ENCODE measurements at places on chromosomes 1 and 21.

GRCh38 chr1:17287130-17287776 lies 20.7 kb upstream of the PADI4 start:
- peak; percentile 18 for DNase-seq

DNA sequence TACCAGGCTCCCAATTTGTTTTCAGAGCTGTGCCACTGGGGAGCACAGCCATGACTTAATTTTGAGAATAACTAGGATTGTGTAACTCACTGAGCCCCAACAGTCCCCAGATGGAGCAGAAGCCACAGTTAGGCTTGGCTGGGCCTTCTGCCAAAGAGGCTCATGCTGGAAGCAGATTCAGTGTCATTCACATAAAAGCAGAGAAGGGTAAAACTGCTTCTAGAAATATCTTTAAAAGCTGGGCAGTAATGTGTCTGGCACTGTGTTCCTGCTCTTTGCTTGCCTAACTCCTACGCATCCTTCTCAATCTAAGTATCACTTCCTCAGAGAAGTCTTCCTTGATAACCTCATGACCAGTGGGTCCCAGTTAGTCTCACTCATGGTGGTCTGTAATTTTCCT lies 20.3 kb downstream of the STK40 start:
- DNase-seq, result no peak

- no peak for DNase-seq
Observed at GRCh38 chr1:214648801-214649200, 45.8 kb downstream of the CENPF start.

DNA sequence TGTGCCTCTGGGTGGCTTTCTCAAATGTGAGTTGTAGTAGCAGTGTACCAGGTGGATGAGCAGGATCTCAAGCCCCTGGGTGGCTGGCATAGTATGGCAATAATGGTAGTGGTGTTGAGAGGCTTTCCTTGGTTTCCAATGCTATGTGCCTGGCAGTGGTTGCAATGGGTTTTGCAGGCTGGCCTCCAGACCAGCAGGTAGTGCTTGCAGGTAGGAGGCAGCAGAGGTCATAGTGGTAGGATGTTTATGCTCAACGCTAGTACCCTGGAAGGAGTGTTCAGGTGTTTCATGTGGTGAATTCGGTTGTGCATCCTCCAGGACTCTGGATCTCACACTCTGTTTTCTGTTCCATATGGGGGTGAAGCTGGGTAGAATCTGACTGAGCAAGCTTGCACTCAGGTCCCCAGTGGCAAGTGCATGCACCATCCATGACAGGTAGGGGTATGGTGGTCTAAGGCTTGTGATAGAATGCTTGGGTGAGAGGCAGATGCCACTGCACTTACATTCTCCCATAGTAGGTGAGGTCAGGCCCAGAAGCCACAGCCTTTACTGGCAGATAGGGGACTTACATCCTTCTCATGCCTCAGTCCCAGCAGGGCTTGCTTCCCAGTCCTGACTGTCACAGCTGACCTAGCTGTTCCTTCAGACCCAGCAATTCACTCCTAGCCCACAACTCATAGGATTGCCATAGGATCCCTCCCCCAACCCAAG lies 410.5 kb upstream of the LRRC7 start:
- DNase-seq, result peak; percentile 13

DNA sequence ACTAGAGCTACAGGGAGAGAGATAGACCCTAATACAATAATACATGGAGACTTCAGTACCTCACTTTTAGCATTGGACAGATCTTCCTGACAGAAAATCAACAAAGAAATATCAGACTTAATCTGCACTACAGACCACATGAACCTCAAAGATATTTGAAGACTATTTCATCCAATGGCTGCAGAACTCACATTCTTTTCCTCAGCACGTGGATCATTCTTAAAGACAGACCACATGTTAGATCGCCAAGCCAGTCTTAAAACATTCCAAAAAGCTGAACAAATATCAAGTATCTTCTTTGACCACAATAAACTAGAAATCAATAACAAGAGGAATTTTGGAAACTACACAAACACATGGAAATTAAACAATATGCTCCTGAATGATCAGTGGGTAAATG lies 576.0 kb downstream of the KIF26B start:
- DNase-seq, result no peak

GRCh38 chr1:58884706-58885661 lies 101.1 kb upstream of the JUN start:
- no peak for DNase-seq

- DNase-seq, result no peak
Observed at GRCh38 chr1:242043165-242043564, 44.3 kb upstream of the MAP1LC3C start.

DNA sequence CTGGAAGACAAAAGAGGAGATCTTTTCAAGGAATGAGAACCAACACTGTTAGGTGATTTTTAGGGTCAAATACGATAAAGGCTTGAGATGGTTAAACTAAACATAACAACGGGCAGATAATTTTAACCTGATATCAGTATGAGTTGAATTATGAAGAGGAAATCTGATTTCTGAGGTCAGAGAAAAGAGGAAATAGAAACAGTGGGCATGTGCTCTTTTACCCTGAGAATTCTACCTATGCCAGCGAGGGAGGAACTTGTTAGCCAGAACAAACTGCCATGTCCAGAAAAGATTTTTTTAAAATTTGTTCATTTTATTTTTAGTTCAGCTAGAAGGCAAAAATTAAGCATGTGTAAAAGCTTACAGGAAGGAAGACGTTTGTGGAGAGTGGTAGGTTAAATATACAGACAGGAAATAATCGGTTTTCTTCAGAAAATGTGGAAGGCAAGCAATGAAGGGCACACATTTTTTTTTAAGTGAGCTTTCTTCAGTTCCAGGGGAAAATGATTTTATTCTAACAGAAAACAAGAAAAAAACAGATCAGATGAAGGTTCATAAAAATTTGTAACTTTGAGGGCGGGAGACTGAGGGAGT lies 1745.3 kb downstream of the MRPL39 start:
- no peak for DNase-seq

DNA sequence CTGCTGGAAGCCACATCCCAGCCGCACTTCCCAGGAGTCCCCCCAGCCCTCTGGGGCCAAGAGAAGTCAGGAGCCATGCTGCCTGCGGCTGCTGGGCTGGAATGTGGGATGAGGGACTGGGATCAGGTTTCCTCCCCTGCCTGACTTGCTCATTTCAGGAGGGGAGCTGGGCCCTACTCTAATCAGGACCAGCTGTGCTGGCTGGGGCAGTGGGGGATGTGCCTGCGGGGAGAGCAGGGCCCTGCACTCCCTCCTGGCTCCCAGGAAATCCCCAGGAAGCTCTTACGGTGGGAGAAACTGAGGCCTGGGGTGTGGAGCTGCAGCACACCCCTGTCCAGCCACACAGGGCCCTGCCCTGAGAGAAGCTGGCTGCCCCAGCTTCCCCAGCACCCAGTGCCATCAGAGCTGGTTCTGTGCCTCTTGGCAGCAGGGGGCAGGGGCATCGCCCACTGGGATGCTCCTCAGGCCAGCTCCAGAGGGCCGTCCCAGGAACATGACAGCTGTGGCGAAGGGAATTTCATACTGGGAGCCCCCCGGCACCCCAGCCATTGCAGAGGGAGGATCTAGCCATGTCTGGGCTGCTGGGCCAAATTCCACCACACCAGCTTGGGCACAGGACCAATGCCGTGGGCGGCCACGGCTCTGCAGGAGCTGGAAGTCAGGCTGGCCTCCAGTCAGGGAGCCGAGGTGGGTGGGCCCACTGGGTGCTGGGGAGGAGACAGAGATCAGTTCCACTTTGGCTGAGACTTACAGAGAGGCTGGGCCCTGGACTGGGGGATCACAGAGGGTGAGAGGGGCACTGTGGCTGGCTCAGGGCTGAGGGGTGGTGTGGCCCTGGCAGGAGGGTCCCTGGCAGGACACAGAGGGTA lies 21.3 kb upstream of the PRSS38 start:
- DNase-seq, result peak; percentile 90

DNA sequence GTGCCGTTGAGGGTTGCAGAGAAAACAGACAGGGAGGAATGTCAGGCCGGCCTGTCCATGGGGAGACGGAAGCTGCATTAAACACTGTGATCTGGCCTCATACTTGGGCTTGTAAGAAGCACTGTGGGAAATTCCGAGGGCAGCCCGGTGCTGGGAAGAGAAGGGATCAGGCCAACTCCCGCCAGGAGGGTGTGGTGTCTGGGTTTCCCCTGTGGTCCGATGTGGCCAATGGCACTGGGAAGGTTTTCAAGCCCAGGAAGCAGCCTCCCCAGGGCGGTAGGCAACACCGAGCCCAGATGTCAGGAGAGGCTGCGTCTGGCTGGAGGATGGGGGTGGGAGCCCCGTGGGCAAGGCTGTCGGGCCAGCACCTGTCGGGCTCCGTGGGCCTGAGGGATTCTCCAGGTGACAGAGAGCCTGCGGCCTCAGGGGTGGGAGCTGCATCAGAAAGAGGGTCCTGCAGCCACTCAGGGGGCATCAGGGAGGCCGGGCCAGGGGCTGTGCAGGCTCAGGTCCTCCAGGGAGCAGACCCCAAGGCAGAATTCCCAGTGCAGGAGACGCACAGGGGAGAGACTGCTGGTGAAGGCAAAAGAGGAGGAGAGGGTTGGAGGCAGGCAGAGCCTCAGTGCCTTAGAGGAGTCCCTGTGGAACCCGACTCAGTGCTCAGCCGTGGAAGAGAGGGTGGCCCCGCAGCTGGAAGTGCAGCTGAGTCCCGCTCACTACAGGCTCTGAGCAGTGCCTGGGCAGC lies 8.4 kb downstream of the UBASH3A start:
- no peak for DNase-seq

- DNase-seq, result no peak
Observed at GRCh38 chr1:193634876-193635275, 448.5 kb upstream of the B3GALT2 start.

- DNase-seq, result peak; percentile 26
Observed at GRCh38 chr1:159821171-159821867, 5.4 kb upstream of the SLAMF8 start.

- no peak for DNase-seq
Observed at GRCh38 chr21:15414057-15414456, 315.7 kb upstream of the USP25 start.

- DNase-seq, result no peak
Observed at GRCh38 chr21:39467746-39468145, 16.0 kb downstream of the SH3BGR start.

GRCh38 chr21:33664135-33664534 lies 21.8 kb downstream of the ITSN1 start:
- no peak for DNase-seq

GRCh38 chr21:34801519-34802132 lies 132.8 kb downstream of the CLIC6 start:
- DNase-seq, result peak; percentile 68

- DNase-seq, result no peak
Observed at GRCh38 chr1:35569936-35570335, 3.2 kb upstream of the TFAP2E start.

- DNase-seq, result no peak
Observed at GRCh38 chr1:245160288-245160687, 5.5 kb downstream of the KIF26B start.

- DNase-seq, result no peak
Observed at GRCh38 chr1:20141001-20141400, 1.9 kb downstream of the PLA2G2F start.

DNA sequence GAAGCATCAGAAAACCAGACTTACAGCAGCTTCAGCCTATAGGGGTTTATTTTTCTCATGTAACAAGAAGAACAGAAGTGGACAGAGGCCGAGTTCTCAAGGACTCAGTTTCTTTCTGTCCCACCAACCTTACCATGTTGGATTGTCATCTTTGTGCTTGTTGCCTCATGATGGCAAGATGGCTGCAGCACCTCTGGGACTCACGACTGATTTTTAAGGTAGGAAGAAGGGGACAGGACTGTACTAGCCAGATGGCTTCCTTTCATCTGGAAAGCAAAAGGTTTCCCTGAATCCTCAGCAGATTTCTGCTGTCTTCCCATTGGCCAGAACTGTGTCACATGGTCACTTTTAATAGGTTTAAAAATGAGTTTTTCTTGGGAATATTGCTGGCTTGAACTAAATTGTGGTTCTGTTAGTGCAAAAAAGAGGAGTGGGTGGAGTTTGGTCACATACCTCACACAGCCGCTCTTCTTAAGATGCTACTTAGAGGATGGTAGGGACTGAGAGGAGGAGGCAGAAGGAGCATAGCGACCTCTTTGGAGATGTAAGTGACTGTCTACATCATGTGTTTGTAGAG lies 48.1 kb upstream of the ENAH start:
- DNase-seq, result no peak

GRCh38 chr1:199396456-199396855 lies 631.1 kb upstream of the NR5A2 start:
- DNase-seq, result no peak

GRCh38 chr1:37892151-37893047 lies 33.0 kb upstream of the MTF1 start:
- no peak for DNase-seq

DNA sequence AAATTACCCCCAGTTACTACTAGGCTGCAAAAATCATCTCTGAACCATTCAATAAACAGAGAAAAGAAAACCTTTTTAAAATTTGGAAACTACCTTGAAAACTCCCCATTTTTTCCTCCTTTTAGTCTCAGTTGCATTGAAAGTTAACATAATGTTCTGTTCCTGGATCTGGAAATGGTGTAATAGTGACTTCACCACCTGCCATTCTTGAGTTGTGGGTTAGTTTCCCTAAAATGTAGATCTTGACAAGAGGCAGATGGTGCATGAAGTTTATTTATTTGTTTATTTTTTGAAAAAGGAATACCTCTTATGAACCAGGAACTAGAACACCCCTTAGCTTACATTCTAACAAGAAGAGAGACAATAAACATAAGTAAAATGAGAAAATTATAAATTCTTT lies 72.8 kb downstream of the ATF6 start:
- no peak for DNase-seq

- DNase-seq, result peak; percentile 83
Observed at GRCh38 chr1:216723274-216723780, at the start of gene ESRRG. Gene ESRRG, minus strand, starts transcription at chr1:216723429. Its CDS starts 130 bp downstream, at chr1:216723299.

GRCh38 chr21:20266441-20266710 lies 731.8 kb upstream of the NCAM2 start:
- no peak for DNase-seq

GRCh38 chr21:32477424-32477745 lies 64.9 kb downstream of the EVA1C start:
- no peak for DNase-seq

- DNase-seq, result peak; percentile 97
Observed at GRCh38 chr1:247295274-247295684, 36.4 kb downstream of the ZNF496 start.

DNA sequence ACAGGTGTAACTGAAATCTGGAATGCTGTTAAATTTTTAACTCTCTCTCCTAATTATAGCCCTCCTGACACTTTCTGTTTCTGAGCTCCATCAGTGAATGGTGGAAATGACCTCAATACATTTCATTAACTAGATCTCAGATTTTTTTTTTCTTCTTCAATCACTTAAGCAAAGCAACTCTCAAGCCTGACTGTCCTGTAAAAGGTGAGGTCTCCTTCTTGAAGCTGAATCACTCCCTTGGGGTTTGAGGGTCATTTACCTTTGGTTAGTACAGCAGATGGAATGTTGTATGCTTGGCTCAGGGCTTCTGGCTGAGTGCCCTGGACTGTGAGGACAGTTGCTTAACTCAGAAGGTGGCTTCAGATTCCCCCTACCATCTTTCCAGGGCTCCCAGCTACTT lies 518.7 kb downstream of the PTPRC start:
- DNase-seq, result no peak

DNA sequence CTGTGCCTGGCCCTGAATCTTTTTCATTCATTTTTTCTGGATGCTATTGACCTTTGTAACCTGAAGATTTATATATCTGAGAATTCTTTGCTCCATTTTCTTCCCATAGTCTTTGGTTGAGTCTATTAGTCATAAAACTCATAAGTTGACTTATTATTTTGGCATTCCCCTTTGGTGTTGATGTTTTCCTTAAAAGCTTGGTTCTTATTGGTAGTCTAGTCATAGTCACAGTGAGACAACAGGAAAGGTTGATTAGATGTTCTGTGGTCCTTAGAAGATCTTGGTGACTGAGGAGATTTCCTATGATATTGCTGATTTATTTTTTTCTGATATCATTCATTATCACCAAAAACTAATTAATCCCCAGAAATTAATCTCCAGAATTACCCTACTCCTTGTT lies 86.2 kb downstream of the PTPRC start:
- no peak for DNase-seq

Data from mesendoderm (in vitro differentiated cells).